Fibroblast of mammary gland (primary cell): ENCODE measurements at places on chromosomes 16 and 17.

DNA sequence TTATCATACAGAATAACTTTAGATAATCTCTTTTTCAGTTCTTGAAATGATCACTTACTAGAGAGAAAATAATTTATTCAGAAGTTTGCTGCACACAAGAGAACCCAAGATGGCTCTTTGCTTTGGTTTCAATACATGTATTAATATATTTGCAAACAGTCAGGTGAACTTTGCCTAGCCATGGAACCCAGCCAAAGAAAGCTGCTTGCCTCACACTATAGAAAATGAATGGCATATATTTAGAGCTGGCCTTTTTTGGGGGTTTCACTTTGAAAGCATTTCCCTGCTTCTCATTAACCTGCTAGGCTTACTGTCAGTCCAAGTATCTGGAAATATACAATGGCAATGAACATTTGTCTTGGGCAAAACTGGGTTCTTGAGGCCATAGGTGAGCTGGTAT lies 75.3 kb downstream of the MRTFB start:
- DNase-seq, result no peak

DNA sequence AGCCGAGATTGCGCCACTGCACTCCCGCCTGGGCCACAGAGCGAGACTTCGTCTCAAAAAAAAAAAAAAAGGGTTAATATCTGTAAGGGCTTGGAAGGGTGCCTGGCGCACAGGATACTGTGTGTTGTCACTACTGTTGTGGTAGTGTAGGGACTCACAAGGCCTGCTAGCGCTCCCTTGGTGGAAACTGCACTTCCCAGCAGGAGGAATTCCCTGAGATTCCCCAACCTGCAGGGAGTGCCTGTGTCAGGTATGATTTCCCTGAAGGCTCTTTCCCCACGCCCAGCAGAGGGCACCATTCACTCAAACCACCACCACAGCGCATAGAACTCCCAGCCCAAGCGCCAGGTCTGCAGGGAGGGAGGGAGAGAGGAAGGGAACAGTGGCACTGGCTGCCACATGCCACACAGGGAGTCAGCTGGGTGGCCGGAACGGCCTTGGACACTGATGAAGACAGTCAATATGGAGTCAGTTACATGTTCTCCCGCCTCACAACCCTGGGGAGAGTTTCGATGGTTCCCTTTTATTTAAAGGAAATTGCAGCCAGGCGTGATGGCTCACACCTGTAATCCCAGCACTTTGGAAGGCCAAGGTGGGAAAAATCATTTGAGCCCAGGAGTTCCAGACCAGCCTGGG lies 32.7 kb upstream of the CDH1 start:
- peak; percentile 55 for DNase-seq

- DNase-seq, result no peak
Observed at GRCh38 chr17:9403257-9403656, 172.4 kb downstream of the STX8 start.

- no peak for DNase-seq
Observed at GRCh38 chr17:64500862-64501765, 4.3 kb upstream of the POLG2 start.

GRCh38 chr17:74972973-74973328 lies 392 bp upstream of the HID1 start:
- no peak for DNase-seq

DNA sequence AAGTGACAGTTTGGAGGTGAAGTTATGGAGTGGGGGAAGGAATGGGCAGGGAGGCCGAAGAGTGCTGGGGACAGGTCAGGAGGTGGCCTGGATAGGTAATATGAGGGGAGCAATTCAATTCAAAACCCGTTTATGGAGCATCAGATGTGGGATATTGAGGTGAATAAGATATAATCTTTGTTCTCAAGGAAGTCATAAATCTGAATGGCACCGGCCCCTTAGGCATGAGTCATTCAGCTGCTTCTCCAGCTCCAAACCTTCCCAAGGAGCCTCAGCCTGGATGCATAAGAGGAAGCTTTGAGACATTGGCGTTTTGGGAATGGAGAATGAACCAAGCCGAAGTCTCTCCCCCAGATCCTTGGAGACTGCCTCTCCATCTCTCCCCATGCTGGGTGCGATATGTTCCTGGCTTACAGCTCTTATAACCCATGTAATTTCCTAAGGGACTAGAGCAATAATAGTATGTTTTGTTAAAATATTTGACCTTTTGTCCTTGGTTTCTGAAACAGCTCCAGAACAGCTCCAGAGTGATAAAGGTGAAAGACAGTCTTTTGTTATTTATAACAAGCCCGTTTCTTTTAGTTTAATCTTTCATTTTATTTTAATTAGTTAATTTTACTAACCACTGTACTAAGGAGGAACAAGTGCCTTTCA lies 1.7 kb downstream of the TUBG2 start:
- DNase-seq, result peak; percentile 89

GRCh38 chr16:50257876-50258275 lies 8.5 kb upstream of the ADCY7 start:
- DNase-seq, result no peak

- DNase-seq, result no peak
Observed at GRCh38 chr16:88289968-88290401, 92.8 kb upstream of the ZNF469 start.

DNA sequence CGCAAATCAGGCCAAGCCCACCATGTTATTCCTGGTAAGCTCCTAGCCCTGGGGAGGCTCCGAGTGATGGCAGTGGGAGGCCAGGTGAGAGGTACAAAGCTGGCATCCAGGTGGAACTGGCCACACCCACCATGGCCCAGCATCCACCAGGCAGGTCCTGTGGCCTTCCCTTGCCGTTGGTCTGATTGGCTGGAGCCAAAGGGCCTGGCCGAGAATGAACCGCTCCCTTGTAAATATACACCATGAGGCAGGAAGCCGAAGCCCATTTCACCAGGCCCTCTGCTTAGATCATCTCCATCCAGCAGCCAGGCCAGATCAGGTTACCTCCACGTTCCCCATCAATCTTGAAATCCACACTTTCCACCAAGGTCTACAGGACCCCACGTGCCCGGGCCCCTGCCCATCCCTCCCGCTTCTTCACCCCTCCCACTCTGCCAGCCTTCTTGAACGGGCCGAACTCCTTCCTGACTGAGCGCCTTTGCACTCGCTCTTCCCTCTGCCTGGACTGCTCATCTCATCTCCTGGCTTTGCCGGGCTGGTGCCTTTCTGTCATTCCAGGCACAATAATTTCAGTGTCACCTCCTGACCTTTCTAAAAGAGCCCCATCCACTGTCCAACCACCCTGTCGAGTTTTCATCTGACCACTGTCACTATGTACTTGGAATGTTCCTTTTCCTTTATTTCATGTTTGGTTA lies 5.8 kb downstream of the SOCS1 start:
- DNase-seq, result no peak

GRCh38 chr17:4358154-4358553 lies 8.3 kb downstream of the UBE2G1 start:
- no peak for DNase-seq

GRCh38 chr17:63534816-63535455 lies 11.8 kb downstream of the KCNH6 start:
- no peak for DNase-seq

- no peak for DNase-seq
Observed at GRCh38 chr17:4154201-4154600, 11.2 kb downstream of the CYB5D2 start.

GRCh38 chr17:35612924-35613521 lies 25.9 kb downstream of the AP2B1 start:
- DNase-seq, result peak; percentile 59

GRCh38 chr17:15083225-15083624 lies 181.9 kb downstream of the PMP22 start:
- no peak for DNase-seq

DNA sequence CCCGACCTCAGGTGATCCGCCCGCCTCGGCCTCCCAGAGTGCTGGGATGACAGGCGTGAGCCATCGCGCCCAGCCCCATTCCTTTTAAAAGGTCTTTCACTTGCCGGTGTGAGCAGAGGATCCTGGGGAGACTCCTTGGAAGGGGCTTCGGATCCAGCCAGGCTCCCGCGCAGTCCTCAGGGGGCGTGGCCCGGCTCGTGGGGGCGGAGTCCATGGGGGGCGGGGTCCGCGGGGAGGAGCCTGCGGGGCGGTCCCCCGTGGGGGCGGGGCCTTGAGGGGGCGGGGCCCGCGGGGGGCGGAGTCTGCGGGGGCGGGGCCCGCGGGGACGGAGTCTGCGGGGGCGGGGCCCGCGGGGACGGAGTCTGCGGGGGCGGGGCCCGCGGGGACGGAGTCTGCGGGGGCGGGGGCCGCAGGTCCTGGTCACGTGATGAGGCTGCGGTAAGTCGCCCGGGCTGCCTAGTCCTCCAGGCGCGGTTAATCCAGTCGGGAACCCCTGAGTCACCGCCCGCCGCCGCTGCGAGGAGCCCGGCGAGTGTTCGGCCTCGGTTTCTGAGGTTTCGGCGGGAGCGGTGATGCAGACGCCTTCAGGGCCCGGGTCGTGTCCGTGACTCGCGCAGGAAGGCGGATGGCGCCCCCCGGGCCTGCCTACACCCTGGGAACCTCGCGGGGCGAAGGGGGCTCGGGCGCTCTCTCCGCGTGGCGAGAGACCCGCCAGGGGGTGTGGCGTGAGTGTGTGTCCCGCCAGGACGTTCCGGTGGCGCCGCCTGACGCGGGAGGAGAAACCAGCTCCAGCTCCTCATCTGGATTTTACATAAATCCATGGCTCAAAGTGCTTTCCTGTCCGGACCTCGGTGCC lies 23.6 kb upstream of the ABR start:
- DNase-seq, result peak; percentile 72

- DNase-seq, result no peak
Observed at GRCh38 chr16:8552487-8553221, 37.7 kb downstream of the TMEM114 start.

DNA sequence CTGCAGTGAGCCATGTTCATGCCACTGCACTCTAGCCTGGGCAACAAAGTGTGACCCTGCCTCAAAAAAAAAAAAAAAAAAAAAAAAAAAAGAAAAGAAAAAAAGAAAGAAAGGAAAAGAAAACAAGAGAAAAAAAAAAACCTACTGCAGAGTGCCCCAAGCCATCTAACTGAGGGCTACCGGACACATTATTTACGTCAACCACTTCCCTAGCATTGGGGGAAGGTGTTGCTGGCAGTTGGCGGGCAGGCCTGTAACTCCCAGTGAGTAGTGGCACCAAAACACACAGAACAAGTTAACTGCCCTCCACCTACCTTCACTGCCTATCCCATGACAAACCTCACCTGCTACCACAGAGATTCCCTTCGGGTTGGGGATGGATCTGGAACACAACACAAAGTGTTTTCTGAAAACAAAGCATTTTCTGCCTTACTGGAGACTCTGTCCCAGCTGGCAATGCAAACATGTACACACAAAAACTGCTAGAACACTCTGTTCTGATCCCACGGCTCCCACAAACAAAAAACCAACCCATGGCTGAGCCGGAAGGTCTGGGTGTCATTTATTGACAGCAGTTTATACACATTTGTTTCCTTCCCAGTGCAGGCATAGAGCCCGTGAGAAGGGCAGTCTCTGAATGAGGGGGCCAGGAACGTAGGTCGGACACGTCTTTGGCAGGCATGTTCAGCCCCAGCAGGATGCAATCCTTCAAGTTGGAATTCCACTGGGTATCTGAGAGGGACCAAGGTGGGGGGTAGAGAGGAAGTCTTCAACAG lies 11.0 kb downstream of the PHB1 start:
- no peak for DNase-seq
